ENCODE measurements at places on chromosomes 12 and 14.

GRCh38 chr14:97120611-97121031 lies 323.4 kb downstream of the VRK1 start:
- peak; percentile 11 for DNase-seq

GRCh38 chr12:74641262-74641661 lies 103.6 kb downstream of the ATXN7L3B start:
- DNase-seq = no peak

DNA sequence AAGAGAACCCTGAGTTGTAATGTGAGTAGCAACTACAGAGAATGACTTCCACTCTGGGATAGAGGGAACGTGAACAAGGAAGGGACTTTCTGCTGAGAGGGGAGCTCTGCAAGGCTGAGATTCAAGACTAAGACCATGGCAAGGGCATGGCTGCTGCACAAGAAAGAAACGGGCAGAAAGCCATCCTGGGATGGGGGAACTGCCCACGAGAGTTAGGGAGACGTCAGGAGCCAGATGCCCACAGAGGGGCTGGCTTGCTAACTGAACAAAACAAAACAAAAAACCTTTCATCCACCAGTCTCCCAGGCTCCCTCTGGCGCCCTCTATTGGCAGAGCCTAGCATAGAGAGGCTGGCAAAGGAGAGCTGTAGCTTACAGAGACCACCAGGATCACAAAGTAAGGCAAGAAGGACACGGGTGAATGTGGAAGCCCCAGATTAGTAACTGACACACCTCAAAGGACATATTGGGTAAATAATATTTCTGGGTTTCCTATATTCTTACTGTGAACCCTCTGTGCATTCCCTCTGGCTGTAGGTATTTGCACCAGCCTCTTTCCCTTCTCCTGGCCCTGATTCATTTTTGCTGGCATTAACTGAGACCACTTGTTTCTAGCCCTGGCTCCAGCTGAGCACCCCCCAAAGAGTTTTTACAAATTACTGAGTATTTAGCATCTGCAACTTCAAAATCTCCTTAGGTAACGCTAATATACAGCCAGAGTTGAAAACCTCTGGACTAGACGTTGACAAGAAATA lies 338.3 kb downstream of the EMP1 start:
- DNase-seq = no peak

GRCh38 chr12:27332407-27332713 lies 276 bp upstream of the BMAL2 start:
- DNase-seq = no peak

DNA sequence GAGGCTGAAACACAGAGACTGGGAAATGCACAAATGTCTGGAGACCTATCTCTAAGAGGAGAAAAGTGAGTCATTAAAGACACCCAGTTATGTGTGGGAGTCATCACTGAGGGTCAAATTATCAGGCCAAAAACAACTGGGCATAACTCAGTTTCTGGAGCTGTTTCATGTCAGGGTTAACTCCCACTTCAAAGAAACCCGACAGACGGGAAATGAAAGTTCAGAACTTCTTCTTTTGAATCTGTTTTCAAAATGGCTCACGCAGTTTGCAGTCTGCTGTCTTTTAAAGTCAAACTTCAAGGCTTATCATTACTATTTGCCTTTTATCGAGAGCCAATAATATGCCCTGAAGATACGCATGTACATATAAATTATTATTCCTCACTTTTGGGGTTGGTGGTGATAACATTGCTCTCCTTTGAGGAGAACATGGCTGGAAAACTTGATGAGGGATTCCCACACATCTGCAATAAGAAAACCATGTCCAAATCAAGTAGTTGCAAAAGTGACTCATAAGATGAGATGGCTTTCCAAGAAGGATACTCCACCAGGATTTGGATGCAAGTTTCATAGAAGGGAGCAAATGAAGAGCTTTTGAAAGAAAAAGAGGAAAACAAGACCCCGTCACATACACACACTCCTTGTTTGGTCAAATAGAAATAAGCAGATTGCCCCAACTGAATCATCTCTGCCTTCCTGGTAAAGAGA lies 341.4 kb downstream of the ADAMTS20 start:
- no peak for DNase-seq

GRCh38 chr12:103879878-103880277 lies 38.8 kb upstream of the NT5DC3 start:
- no peak for DNase-seq

GRCh38 chr14:64193821-64194220 lies 100.3 kb downstream of the ESR2 start:
- DNase-seq = no peak

GRCh38 chr14:83520837-83521236 lies 1987.2 kb upstream of the SEL1L start:
- no peak for DNase-seq

DNA sequence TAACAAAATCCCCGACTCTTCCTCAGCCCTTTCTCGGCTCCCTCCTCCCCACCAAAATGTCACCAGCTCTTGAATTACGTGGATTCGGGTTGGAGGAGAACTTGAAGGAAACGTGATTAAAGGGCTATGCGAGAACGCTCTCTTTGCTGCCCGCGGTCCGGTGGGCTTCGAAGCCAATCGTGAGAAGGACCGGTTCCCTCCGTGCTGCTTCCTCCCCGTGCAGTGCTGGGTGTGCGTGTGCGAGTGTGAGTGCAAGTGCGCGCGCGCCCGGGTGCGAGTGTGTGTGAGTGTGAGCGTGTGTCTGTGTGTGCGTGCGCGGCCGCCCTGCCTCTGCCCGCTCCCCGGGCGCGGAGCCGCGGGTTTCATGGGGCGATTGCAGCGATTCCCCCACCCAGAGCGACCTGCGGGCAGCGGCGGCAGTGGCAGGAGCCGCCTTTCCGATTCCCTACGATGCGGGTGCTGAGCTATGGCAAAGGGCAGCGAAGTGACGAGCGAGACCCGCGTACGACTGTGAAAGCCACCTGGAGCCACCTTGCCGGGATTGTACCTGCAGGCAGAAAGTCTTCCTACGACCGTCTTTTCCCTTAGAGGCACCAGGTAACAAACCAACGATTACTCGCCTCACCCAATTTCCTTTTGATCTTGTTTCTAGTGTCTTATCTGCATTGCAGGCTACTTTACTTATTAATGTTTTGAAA lies 1.4 kb downstream of the LRFN5 start:
- no peak for DNase-seq

GRCh38 chr12:6520186-6520585 lies 14.1 kb upstream of the GAPDH start:
- no peak for DNase-seq

- no peak for DNase-seq
Measured at GRCh38 chr12:62865937-62866336, 69.0 kb downstream of the PPM1H start.

- no peak for DNase-seq
Measured at GRCh38 chr12:102765736-102766135, 151.3 kb downstream of the PAH start.

GRCh38 chr12:13937735-13938134 lies 43.7 kb downstream of the GRIN2B start:
- no peak for DNase-seq

DNA sequence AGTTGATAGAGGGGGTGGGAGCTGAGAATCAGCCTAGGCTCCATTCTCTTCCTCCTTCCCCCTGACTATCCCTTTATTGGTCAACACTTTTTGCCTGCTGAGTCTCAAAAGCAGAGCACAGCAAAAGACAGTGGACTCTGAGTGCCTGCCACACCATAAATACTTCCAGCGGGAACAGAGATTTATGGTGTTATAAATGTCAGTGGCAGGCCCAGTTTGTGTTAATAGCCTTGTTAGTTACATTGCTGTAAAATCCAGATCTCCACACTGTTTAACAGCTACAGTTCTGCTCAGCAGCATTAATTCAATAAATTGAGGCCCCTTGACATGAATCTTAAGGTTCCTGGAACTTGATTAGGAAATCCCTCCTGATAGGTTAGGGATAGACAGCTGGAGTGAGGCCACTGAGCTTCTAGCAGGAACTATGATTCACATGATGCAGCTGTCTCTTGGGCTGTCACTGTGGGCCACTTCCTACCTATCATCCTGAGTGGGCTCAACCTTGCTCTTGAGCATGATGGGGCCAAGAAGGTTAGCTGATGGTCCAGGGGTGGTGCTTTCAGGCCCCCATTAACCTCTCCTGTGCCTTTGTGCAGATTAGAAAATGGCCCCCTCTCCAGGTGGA lies 295.2 kb upstream of the SRRM4 start:
- DNase-seq = no peak

Data from stimulated activated CD8-positive, alpha-beta memory T cell treated with anti-CD3 and anti-CD28 coated beads, Interleukin-4, amount 100 ng/mL, for 1 hour (primary cell).